ENCODE measurements at places on chromosomes 4 and X.

GRCh38 chr4:141599853-141600252 is 36.5 kb upstream of the IL15 start:
- DNase-seq: peak; percentile 33

DNA sequence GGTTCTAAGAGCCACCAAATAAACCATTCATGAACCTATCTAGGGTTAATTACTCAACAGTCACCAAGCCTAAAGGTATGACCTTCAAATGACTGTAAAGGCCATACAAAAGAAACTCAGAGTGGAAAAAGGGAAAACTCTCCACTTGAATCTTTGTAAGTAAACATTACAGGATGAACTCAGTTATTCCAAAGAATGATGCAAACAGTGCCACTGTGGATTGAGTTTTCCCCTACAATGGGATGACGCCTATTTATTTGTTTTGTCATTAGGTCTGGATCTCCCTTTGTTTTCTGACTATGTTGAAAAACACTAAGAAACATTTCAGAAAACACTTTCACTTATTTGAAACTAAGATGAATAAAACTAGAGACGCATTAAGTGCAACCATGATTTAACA is 12.7 kb downstream of the NUDT6 start:
- no peak for DNase-seq

GRCh38 chr4:57249083-57249482 is 138.9 kb upstream of the IGFBP7 start:
- no peak for DNase-seq

DNA sequence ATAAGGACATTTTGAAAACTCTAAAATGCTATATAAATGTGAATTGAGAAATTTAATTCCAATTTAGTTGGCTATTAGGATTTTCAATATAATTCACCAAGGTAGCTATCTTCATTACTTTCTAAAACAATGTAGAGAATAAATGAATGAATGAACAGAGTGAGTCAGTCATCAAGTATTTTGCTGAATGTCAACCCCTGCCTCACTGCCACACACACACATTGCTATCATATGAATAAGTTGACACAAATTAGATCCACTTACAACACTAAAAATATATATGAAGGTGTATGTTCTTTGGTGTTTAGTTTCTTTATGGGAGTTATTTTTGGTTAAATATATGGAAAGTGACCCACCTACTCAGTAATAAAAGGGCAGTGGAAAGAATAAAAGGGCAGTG is 141.4 kb upstream of the SMIM10 start:
- DNase-seq: no peak

DNA sequence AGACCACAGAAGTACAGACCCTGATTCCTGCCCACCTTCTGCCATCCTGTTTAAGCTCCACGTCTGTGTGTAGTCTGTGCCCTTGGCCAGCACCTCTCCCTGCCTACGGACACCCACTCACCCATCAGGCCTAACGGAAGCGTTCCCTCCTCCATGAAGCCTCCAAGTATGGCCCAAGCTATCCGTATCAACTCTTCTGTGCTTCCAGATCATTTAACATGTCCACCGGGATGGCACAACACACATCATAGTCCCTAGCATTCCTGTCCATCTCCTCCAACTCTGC is 11.7 kb downstream of the WDR1 start:
- DNase-seq: no peak

- DNase-seq: no peak
Observed at GRCh38 chr4:54359919-54360650, 131.0 kb downstream of the PDGFRA start.

GRCh38 chrX:9352694-9353411 is 112.0 kb upstream of the TBL1X start:
- DNase-seq: no peak

DNA sequence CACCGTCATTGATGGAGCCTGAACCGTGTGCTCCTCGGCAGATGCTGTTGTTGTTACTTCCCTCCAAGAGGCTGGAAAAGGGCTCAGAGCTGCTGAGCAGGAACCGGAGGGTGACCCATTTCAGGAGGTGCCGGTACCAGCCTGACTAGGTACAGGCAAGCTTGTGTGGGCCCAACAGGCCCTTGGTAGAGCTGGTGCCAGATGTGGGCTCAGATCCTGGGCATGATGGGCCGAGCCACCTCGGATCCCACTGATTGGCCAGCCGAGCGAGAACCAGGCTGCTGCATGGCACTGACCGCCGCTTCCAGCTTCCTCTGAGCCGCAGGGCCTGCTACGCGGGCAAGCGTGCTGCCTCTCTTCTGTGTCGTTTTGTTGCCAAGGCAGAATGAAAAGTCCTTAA is 33.7 kb downstream of the NOP14 start:
- DNase-seq: no peak

- DNase-seq: no peak
Observed at GRCh38 chr4:169909479-169909878, 116.7 kb downstream of the MFAP3L start.

GRCh38 chr4:159765382-159765781 is 662.5 kb downstream of the RAPGEF2 start:
- no peak for DNase-seq

GRCh38 chr4:39587881-39588280 is 50.8 kb downstream of the SMIM14 start:
- DNase-seq: no peak

GRCh38 chr4:21195682-21196081 is 495.4 kb downstream of the PACRGL start:
- DNase-seq: no peak

DNA sequence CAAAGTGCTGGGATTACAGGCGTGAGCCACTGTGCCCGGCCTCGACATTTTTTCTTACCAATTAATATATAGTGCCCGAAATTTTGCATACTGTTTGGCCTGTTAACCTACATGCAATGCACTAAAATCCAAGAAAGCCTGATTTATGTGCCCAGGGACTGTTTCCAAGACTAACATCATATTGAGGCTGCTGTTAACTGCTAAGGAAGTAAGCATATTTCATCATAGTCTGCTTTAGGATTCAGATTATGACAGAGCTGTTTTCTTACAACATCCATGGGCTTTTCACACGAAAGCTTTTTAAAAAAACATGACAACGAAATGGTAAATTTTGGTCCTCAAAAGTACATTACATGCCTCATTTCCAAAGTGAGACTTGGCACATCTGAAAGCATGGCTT is 84.4 kb downstream of the STOX2 start:
- DNase-seq: no peak

- DNase-seq: no peak
Observed at GRCh38 chrX:103535206-103535605, 15.9 kb upstream of the RAB40A start.

GRCh38 chr4:84905646-84906045 is 60.8 kb downstream of the WDFY3 start:
- no peak for DNase-seq

DNA sequence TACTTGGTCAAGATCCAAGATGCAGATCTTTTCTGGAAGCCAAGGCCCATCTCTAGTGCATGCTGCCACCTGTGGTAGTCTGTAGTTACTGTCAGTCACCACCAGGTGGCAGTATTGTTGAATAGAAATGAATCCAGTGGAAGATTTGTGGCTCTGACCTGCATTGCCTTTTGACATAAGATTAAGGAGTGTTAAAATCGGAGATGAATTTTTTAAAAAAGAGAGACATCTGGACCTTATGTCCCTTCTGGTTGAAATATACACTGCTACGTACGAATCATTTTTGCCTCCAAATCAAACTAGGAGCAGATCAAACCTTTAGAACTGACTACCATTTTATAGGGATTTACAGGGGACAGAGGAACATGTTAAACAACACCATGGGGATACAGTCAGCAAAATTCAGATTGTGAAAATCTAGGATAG is 46.9 kb upstream of the RHOH start:
- DNase-seq: peak; percentile 49

GRCh38 chrX:829145-829544 is 198.6 kb downstream of the SHOX start:
- DNase-seq: no peak

DNA sequence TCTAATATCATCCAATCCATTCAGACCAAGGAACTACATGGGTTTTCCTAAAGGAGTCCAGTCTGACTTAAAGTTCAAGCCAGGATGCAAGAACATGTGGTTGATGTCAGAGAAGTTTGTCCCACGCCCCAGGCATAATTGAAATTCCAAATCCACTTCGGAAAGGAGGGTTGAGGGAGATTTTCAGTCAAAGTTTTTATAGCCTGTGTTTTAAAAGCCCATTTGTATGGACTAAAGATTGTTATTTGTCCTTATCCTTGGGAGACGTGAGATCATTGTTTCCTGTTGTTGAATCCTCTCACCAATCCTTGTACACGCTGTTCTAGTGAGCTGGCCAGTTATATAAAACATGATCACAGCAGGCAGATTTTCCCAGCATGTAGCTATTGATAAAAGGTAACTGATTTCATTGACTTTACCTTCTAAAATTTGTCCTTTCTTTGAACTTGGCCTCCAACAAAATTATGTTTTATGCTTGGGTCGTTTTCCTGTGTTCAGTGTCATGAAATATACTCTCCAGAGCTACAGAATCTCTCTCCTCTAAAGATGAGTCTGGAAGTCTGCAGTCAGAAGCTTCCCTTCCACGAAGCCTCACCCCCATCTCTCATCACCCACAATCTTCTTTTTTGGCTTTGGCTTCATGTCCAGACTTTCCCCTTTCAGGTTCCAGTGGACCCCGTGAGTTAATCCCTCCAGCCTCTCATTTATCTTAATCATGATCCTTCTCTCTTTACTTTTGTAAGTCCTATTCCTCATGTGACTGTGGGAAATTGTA is 92.9 kb downstream of the ATP10D start:
- peak; percentile 12 for DNase-seq

GRCh38 chr4:41579043-41579442 is 41.1 kb downstream of the LIMCH1 start:
- DNase-seq: no peak

DNA sequence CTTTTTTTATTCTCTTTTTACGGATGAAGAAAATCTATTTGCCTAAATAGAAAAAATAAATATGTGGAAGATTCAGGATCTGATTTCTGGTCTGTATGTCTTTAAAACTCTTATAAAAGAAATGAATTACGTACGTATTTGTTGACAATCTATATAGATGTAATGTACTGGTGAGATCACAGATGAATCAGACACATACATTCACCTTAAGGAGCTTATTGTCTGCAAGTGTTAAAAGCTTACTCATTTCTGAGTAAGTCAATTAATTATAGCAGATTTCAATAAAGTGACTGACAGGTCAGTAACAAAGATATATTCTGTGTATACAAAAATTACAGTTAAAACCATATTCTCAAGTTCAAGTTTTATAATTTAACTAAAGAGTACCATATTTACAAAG is 66.6 kb upstream of the NAF1 start:
- no peak for DNase-seq

- DNase-seq: no peak
Observed at GRCh38 chr4:3263876-3264193, 14.9 kb downstream of the MSANTD1 start.

DNA sequence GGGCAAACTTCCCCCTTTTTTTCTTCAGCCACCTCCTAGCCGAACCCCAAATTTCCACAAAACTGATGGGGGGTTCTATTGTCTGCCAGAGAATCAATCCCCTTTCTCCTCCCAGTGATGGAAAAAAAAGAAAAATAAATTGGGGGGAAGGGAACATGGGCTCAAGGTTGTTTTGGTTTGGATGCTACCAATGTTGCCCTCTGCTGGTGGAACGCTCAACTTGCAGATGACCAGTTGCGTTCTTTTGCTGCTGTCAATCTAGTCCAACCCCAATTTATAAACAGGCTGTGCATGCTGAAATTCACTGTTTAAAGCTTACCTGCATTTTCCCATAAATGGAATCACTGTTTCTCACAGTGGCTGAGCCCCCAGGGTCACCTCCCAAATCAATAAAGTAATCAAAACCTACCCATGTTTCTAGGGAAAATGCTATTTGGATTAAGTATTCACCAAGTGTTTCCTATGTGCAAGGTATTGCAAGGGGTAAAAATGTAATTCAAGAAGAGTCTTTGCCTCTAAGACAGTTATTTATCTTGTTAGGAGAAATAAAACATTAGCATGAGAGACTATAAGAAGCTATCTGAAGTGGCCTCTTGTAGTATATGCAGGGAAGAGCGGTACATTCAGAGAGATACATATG is 116.7 kb upstream of the TMEM164 start:
- no peak for DNase-seq

GRCh38 chrX:81215685-81216084 is 13.8 kb downstream of the SH3BGRL start:
- no peak for DNase-seq

DNA sequence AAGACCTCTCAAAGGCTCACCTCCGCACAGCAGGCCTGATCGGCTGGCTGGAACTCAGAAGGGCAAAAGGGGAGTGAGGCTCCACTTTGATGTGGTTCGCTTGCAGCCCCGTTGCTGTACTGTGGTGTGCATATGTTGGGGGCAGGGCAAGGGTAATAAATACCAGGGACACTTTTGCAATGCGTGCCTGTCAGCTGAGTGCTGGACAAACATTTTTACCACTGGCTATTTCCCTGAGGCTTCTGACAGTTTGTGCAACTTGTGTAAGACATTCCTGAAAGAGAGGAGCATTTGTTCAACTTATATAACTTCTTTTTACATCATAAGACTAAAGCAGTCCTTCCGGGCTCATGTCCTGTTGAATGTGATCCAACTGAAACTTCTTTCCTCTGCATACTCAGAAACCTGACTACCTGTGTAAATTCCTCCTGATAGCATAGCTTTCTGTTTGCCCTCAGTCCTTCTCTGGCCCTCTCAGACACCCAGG is 82.3 kb downstream of the SPRY1 start:
- DNase-seq: no peak
